ENCODE measurements at places on chromosomes 12 and 14.
A peak's percentile ranks its signal among the peaks of the same experiment; 100 is the strongest.

DNA sequence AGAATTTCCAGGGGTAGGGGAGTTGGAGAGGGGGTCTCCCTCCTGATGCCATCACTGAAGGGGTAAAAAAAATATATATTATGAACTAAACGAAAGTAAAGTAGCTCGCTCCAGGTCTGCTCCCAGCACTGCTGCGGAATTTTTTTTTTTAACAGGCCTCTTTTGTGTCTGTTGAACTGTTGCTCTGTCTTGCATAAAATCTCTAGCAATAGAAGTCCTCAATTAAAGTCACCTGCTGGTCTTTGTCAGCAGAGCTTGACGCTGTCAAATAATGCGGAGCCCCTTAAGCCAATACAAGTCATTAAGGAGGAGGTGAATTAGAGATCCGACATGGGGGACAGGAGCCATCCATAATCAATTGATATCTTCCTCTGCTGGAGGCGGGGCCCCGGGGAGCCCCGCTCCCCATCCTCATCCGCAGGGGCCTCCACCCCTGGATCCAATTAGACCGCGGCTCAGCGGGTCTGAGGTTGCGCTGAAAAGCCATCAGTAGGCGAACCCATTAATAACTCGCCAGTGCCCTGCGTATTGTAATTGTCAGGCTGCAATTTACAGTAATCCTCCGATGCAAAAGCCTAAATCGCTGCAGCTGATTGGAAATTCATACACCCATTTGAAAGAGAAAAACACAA lies 85.6 kb downstream of the DICER1 start:
- DNase-seq = no peak

DNA sequence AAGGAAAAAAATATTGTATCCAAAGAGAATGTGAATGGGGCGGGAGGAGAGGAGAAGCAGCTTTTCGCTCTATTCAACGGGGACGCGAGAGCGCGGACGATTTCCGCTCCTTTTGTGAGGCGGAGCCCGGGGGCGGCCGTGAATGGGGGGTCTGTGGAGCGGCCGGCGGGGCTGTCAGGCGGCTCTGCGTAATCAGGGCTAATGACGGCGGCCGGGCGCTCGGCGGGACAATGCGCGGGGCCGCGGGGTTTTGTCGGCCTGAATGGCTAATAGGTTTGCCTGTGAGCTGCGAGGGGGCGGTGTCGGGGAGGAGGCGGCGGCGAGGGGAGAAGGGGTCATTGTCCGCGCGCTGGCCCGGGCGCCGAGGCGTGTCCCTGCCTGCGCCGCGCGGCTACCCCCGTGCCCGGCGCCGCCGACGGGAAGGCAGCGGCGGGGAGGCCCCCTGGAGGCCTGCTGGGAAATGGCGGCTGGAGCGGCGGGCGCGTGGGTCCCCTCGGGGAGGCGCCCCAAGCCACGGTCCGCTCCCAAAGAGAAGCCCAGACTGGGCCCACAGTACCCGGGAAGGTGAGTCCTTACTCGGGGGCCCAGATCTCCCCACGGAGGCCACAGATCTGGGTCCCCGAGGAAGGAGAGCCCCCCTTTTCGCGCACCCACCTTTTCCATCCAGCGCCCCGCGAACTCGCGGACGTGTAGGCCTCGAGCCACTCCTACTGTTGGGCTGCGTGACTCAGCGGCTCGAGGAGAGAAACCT lies 6.0 kb downstream of the SIX6 start:
- DNase-seq = no peak

DNA sequence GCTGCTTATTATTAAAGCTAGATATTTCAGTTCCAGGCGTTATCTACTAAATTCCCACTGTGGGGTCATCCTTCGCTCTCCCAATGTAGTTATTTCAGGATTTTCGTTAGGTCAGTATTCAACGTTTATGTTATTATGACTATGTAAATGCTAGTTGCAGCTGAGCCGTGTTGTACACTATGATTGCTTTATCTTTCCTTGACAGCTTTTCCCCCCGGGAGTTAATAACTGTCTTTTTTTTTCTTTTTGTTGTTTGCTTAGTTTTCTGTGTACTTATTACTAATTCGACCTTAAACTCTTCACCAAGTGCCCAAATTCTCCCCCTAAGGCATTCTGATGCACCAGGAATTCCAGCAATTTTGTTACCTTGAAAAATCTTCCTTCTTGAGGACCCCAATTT lies 48.5 kb downstream of the SUDS3 start:
- DNase-seq = no peak

DNA sequence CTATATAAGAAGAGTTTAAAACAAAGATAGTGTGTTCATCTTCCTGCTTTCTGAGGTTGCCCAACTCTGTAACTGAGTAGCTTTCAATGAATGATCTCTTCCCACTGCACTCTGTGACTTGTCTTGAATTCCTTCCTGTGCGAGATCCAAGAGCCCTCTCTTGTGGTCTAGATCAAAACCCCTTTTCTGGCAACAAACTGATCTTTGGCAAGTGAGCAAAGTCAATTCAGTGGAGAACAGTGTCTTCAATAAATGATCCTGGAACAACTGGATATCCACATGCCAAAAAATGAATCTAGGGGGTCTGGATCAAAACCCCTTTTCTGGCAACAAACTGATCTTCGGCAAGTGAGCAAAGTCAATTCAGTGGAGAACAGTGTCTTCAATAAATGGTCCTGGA lies 8.5 kb downstream of the CFAP54 start:
- no peak for DNase-seq

GRCh38 chr14:33165144-33165925 lies 226.7 kb downstream of the NPAS3 start:
- DNase-seq = no peak

- peak; percentile 76 for DNase-seq
These were observed 202.8 kb downstream of the TTC8 start for GRCh38 chr14:89027097-89027740.

GRCh38 chr12:56922031-56922430 lies 12.2 kb downstream of the SDR9C7 start:
- DNase-seq = no peak

- DNase-seq = no peak
These were observed 3.1 kb downstream of the ENTPD5 start for GRCh38 chr14:74015963-74016362.

Data from dorsolateral prefrontal cortex (tissue), 122 donors.